Stimulated activated CD8-positive, alpha-beta memory T cell treated with anti-CD3 and anti-CD28 coated beads, Interleukin-15, amount 100 ng/mL, for 4 hours (primary cell): ENCODE measurements at places on chromosomes 7 and 10.

DNA sequence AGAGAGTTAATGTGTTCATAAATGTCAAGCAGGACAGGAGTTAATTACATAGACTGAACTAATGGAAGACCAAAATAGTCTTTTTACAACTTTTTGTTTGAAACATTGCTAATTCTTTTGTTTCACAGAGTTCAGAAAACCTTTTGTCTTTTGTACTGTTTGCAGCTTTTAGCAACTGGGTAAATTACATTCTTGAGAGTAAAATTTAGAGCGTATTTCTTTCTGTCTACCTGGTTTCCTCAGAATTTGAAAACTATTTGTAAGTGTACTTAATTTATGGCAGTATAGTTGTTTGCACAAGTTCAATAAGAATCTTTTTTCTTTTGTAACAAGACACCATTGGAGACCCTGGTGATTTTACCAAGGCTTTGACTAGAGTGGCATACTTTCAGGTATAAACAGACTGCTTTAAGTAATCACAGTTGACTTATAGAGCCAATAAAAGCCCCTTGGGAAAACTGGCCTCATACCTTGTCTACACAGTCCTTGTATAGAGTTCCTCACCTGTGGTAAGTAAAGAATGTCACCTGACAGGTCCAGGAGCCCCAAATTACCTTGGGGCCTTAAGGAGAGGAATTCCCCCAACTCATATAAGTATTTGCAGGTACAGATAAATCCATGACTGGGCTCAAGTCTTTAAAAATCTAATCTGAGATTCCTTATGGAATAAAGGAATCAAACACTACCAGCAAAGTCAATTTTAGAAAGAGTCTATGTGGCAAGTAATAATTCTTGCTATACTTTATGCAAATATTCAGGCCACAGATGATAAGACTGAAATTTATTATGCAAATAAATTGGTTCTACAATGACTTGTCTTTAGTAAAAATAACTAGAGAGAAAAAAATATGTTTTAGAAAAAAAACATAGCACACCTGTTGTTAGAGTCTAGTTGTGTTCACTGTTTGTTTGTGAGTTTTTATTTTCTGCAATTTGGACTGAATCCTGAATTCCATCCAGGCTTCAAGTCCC lies 23.6 kb upstream of the CREB3L2 start:
- DNase-seq = no peak

GRCh38 chr10:120975868-120976225 lies 124.7 kb downstream of the WDR11 start:
- DNase-seq = no peak

DNA sequence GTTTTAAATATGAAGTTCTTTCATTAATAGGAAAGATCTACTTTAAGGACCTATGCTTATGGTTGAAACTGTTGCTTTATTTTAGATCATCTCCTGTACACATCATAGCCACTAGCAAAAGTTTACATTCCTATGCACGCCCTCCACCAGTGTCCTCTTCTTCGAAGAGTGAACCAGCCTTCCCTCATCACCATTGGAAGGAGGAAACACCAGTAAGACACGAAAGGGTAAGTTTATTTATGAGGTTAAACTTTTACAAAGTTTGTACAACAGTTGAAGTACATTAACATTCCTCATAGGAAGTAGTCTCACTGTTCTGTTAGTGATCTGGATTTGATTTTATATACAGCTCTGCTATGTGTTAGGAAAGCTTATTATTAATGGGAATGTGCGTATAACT lies 16.9 kb downstream of the HBP1 start:
- no peak for DNase-seq

DNA sequence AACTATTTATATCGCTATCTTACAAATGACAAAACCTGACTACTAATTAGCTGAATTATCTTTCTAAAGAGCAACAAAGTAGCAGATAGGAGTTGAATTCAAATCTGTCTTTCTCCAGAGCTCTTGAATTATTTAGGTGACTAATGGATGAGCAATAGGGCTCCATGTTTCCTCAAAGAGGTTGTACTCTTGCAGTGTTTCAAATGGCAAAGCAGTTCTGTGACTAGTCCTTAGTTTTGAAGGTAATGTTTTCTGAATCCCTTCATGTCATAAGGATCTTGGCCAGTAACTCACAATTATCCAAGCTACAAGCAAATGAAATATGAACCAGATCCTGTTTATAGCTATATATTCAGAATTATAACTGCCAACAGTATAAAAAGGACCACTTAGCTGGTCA lies 999.7 kb downstream of the NRG3 start:
- DNase-seq = no peak

- DNase-seq = no peak
Observed at GRCh38 chr7:113878394-113878992, 40.3 kb downstream of the PPP1R3A start.

- DNase-seq = no peak
Observed at GRCh38 chr7:97021747-97022490, 2.7 kb downstream of the DLX5 start.

DNA sequence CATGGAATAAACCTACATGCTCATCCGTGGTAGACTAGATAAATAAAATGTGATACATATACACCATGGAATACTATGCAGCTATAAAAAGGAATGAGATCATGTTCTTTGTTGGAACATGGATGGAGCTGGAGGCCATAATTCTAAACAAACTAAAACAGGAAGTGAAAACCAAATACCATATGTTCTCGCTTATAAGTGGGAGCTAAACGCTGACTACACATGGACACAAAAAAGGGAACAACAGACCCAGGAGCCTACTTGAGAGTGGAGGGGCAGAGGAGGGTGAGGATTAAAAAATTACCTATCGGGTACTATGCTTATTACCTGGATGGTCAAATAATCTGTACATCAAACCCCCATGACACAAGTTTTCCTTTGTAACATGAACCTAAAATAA lies 68.7 kb upstream of the SEC61G start:
- no peak for DNase-seq

DNA sequence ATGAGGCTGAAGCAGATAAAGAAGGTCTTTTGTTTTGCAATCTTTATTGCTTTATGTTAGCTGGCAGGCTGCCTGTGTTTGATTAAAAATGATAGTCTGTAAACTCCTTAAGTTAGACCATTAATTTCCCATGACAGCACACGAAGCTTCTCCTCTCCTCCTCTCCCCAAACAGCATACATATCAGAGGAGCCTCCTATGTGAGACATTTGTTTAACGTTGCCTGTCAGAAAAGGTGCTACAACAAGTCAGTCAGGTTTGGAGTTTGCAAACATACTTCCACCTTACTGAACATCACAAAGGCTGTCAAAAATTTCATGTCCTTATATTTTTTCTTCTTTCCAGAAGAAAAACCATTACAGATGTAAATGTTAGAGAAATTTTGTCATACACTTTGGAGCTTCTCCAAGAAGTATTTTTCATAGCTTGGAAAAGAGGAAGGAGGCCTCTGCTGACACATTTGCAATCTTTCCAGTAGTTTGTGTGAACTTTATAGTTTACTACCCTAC lies 393.1 kb downstream of the EXOC4 start:
- DNase-seq = no peak

DNA sequence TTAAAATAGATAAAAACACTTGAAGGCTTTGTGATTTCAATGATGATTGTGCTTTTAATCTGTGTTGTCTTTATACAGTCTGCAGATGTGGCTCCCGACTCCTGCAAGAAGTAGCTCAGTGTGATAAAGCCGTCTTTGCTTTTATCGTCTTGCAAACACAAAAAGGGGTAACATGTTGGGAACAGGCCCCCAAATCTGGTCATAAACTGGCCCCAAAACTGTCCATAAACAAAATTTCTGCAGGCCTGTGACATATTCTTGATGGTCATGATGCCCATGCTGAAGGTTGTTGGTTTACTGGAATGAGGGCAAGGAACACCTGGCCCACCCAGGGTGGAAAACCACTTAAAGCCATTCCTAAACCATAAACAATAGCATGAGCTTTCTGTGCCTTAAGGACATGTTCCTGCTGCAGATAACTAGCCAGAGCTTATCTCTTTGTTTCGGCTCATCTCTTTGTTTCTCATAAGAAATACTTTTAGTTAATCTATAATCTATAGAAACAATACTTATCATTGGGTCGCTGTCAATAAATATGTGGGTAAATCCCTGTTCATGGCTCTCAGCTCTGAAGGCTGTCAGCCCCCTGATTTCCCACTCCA lies 14.8 kb upstream of the ZNF485 start:
- DNase-seq = no peak

GRCh38 chr10:131230641-131231322 lies 80.7 kb downstream of the TCERG1L start:
- no peak for DNase-seq

DNA sequence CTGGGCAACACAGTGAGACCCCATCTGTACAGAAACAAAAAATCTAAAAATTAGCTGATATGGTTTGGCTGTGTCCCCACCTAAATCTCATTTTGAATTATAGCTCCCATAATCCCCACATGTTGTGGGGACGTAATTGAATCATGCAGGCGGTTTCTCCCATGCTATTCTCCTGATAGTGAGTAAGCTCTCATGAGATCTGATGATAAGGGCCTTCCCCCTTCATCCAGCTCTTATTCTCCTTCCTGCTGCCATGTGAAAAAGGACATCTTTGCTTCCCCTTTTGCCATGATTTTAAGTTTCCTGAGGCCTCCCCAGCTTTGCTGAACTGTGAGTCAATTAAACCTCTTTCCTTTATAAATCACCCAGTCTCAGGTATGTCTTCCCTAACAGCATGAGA lies 136.5 kb downstream of the SFMBT2 start:
- DNase-seq = no peak

DNA sequence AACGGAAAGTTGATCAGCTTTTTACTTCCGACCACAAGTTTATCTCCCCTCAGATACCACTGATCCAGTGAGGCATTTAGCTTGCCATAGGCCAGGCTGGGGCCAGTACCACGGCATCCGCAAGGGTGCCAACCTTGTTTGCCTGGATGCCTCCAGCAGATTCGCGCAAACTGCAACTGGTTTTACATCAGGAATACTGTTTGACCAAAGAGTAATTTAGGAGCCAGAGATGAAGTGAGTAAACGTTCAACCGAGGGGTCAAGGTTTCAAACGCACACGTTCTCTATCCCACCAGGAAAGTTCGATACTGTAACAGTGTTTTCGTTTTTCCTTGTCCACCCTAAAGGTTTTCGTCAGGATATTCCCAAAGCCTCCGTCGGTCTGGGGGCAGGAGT lies 266 bp upstream of the MDFIC start:
- no peak for DNase-seq

DNA sequence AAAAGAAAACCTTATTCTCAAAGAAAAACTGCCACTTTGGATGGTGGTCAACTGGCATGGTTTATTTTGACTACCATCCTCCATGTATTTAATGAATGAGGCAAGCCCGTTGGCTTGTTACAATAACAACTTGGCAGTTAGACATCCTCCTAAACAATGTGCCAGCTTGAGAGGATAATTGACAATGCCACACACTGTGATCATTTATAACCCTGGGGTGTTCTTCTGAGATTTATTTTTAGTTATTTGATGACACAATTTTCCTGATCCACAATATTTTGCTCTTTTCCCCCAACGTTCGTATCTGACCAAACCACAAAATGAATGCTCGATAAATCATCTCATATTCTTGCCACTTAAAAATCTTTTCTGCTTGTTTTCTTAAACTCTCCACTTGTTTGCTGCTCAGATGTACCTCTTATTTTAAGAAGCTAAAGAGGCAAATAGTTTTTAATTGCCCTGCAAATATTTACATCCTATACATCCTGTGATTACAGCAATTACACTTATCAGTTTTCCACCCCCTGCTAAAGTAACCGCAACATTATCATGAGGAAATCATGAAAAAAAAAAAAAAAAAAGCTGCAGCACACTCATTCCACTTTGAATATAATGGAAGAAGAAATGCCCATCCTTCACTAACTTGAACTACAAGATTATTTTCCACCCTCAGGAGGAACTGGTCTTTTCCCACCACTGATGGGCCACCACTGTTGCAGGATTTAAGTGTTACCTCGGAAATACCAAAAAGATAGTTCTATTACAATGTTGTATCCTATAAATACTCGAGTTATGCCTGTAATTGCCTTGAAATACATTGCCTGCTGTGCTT lies 119.9 kb downstream of the MBL2 start:
- DNase-seq = no peak

GRCh38 chr7:108813251-108814014 lies 243.8 kb downstream of the DNAJB9 start:
- no peak for DNase-seq
